ENCODE measurements at places on chromosomes 12 and 14.

DNA sequence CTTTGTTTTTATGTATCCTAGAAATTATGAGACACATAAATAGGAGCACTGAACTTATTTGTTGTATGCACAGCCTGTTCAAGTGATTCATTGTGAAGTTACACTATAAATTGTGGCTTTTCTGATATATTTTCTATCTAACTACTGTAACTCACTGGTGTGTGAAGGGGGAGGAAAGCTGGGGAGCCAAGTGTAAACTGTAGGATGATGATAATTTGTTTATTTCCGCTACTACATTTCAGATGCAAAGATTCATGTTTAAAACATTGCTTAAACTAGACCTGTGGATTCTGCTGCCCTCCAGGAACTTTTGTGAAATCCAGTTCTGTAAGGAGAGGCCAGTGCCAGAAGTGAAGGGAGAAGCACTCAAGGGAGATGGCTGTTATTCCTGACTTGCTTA, 3.3 kb downstream of the TMTC2 start:
- no peak for DNase-seq

- no peak for DNase-seq
Observed at GRCh38 chr14:53779301-53779700, 177.3 kb downstream of the BMP4 start.

DNA sequence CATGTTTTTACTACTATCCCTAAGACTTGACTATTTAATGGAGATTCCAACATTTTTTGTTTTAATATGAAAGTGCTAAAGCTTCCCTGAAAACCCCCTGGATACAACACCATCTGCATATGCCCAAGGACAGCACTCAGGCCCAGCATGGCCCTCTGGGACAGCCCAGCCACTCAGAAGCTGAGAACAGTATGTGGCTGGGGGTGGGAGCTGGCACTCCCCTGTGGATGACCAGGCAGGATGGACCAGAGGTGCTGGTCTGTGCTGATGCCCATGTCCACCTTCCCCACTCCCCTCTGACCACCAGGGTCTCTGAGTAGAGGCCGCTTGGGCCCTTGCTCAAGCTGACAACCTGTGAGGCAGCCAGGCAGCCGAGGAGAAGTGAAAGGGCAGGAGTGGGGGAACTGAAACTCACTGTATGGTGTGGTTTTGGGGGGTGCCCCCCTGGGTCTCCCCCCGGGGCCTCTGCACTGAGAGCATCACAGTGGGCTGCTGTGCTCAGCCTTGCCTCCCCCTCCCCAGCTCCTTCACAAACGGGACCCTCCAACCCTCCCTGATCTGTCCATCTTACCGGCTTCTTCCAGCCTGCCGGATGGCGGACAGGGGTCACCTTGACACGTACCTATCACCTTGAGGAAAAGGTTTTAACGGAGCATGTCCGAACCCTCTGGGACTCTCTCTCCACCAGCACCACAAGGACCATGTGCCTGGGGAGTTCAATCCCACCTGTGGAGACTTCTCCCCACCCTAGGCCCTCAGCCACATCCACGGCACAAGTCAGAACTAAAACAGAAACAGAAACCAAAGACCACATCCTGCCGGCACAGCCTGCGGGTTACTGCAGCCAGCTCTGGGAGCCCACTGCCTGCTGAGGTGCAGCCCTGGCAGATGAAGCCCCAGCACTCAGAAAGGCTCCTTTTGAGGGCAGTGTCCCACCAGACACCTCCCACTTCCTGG, at the start of gene TMEM229B:
Gene TMEM229B, minus strand, starts transcription at position 785 of the 957 bp plus-strand sequence. CDS start 14,798 bp downstream, outside the sequence.
- DNase-seq = peak; percentile 80

GRCh38 chr12:480831-481816, 21.4 kb downstream of the B4GALNT3 start:
- no peak for DNase-seq

GRCh38 chr14:51365241-51365965, 125.4 kb downstream of the TMX1 start:
- no peak for DNase-seq

- DNase-seq = no peak
Observed at GRCh38 chr12:45398552-45398951, 182.7 kb downstream of the ANO6 start.

- no peak for DNase-seq
Observed at GRCh38 chr14:77849711-77850110, 49.8 kb downstream of the ADCK1 start.

DNA sequence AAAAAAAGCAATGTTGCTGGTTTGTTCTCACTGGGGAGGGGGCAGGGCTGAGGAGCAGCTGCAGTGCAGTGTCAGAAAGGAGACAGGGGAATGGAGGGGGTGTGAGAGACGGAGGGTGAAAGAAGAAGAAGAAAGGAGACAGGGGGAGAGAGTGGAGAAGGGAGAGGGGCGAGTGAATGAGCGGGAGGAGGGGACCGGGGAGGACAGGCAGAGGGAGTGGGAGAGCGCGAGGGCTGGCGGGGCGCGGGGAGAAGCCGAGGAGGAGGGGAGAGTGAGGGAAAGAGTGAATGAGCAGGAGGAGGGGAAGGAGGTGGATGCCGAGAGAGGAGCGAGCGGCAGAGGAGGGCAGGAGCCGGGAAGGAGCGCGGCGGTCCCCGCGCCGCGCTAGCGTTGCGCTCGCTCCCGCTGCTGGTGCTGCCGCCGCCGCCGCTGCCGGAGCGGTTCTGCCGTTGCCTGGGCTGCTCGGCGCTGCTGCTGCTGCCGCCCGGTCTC, at the start of gene NOVA1:
Gene NOVA1, minus strand, starts transcription at position 445 of the 492 bp plus-strand sequence. CDS start 597 bp downstream, outside the sequence.
- no peak for DNase-seq

GRCh38 chr12:94405413-94406116, 54.1 kb downstream of the CEP83 start:
- no peak for DNase-seq

DNA sequence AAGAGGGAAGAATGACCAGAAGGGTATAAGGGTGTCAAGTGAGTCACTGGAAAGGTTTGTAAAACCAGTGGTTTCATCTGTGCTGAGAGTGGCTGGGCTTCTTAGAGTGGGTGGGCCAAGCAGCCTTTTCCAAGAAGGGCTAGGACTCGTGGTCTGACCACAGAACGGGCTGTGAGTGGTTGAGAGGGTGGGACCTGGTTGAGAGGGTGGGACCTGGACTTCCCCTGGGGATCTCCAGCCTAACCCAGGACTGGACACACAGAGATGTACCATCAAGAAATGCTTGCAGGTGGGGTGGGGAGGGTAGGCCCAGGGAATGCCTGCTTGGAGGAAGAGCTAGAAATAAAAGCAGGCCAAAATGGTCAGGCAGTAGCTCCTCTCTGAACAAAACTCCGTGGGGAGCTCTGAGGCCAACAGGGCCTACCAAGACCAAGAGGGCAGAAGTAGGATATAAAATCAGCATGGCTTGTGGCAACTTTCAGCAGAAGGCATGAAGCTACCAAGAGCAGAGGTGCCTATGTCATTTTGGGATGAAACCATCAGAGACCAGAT, 140.5 kb downstream of the FOXN3 start:
- peak; percentile 93 for DNase-seq

GRCh38 chr12:108169708-108170107, 40.6 kb downstream of the WSCD2 start:
- no peak for DNase-seq

DNA sequence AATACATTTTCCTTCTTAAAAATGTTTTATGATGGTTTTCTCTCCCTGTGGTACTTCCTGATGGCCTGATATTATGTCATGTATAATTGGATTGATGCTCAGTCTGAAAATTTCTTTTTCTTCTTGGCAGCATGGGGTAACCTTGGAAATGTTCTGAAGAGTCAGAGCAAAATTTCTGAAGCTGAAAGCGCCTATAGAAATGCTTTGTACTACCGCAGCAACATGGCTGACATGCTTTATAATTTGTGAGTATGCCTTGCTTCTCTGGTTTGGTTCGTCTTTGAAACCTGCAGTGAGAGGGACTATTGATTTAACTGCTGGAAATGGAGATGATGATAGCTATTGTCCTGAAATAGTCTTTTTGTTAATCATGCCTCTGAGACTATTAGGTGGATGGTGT, 243.6 kb downstream of the TMTC2 start:
- DNase-seq = no peak

- DNase-seq = peak; percentile 53
Observed at GRCh38 chr12:106956048-106956578, 406 bp downstream of the TMEM263 start.

DNA sequence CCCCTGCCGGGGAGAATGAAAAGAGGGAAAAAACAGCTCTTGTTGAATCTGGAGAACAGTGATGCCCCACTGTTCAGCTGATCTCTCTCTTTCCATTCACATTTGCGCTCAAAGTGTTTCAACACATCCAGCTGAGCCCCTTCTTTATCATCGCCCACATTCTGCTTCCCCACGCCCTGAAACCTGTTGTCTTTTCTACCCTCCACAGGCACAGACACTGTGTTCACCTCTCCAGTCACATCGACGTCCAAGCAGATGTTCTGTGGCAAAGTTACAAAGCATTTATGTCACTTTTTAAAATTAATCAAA, 338.7 kb downstream of the EGLN3 start:
- DNase-seq = no peak

GRCh38 chr12:32248441-32249140, 141.9 kb downstream of the BICD1 start:
- no peak for DNase-seq

DNA sequence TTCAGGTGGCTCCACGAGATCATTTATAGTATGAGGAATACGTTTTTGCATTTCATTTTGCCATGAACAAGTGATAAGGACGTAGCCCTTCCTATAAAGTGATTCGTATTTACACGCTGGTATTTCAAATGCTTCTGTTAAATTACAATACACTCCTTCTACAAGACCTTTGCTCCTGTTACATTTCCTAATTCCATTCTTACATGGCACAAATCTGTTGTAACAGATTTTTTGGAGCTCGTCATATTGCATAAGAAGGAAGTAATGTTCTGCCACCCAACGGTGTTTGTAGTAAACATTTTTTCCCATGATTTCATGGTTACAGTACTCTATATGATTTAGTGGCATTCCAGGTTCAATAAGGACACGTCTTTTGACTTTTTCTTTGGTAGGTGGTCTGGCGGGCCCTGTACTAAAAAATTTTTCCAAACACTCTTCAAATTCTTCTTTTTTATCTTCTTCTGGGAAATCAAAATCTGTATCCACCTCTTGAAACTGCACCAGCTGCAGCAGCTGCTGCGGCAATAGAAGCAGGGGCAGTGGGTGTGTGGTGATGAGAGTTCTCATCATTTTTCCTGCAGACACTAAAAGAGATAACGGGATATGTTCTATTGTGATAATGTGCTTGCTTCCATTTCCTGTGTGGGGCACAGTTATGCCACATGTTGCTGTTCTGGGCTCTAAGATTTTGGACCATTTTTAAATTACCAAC, 4.2 kb downstream of the RNASE9 start:
- DNase-seq = no peak

DNA sequence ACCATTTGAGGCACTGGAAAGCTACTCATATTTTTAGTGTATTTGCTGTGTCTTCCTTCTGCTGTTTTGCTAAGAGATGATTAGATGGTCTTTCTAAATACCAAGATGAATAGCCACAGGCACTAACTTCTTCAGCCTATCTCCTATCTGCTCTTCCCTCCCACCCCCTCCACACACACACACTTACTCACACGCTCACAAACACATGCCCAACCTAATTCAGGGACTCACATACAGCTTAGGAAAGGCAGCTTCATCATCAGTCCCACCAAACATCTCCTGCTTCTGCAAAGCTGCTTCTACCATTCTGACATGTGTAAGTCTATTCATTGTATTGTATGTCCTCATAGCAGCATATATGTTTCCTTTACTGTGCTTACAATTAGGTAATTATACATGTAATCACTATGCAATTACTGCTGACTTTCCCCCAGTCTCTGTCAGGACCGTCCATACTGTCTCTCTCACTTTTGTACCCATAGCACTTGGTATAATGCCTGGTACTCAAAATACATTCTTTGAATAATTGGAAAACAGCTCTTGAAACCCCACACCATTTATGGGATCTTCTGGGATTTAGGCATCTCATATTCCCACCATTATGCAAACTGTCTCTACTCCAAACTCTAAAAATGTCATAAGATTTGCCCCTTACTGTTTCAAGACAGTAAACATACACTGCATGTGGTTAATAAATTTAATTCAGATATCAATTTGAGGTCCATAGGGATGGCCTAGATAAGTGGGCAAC, 83.3 kb upstream of the HIF1A start:
- no peak for DNase-seq

GRCh38 chr12:5345534-5345933, 86.4 kb upstream of the NTF3 start:
- DNase-seq = no peak

DNA sequence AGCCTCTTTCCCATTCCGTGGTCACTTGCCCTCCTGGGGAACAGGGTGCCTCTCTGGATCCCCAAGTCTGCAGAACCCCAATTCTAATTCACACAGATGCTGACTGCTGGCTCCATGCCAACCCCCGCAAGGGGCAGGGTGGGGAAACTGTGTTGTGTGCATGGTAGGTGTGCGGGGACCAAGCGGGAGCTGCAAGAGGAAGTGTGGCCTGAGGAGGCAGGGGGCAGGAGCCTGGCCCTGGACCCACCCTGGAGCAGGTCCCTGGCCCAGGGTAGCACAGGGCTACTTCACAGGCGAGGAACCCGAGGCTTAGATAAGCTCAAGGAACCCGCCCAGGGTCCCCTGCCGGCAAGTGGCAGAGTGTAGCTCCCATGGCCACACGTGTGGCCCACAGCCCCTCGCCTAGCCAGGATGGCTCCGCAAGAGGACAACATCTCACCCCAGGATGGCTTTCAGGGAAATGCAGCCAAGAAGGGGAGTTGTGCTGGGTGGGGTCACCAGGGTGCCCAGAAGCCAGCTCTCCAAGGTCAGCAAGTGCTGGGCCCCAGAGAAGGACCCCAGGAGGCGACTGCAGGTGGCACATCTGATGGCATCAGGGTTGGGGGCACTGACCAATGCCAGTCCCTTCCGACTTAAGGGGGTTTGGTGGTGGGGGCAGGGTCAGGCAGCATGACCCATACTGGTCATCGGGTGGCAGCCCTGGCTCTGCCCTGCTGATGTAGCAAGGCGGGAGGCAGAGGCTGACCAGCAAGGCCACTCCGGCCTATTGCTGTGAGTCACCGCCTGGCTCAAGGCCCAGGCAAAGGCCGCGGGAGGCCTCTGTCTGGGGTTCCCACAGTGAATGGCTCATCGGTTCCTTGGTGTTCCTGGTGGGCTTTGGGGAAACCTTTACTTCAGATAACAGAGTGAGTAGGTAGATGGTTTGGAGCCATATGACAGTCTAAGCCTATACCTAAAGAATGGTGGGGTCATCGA, 37.3 kb upstream of the EML1 start:
- DNase-seq = no peak

Data from T-helper 2 cell treated with Interferon-gamma antibody and Interleukin-4, amounts not matched to agents 5 μg/mL and 100 μg/mL, for 36 hours (primary cell).